ENCODE measurements at places on chromosomes 4 and X.

- no peaks in the 10 kb centered on the region for H3K27me3 ChIP-seq
- no peaks in the 10 kb centered on the region for H3K4me1 ChIP-seq
- peak overlapping the region; percentile 51 for H3K27ac ChIP-seq
- no peak for DNase-seq
- no peak overlapping the region for H3K4me3 ChIP-seq
These were observed 454.2 kb downstream of the GRIA2 start for GRCh38 chr4:157674699-157675098.

GRCh38 chrX:23783589-23784469 lies 856 bp downstream of the SAT1 start:
- H3K4me1 ChIP-seq, result peaks cover 51% of the 10 kb centered on the region
- peak overlapping the region; percentile 73 for H3K27ac ChIP-seq
- no peak for DNase-seq
- peaks cover 15% of the 10 kb centered on the region for H3K36me3 ChIP-seq
- no peaks in the 10 kb centered on the region for H3K27me3 ChIP-seq

- H3K4me3 ChIP-seq, result no peak overlapping the region
- H3K4me1 ChIP-seq, result no peaks in the 10 kb centered on the region
- DNase-seq, result no peak
- H3K27me3 ChIP-seq, result no peaks in the 10 kb centered on the region
These were observed 74.8 kb upstream of the PASD1 start for GRCh38 chrX:151488677-151489076.

DNA sequence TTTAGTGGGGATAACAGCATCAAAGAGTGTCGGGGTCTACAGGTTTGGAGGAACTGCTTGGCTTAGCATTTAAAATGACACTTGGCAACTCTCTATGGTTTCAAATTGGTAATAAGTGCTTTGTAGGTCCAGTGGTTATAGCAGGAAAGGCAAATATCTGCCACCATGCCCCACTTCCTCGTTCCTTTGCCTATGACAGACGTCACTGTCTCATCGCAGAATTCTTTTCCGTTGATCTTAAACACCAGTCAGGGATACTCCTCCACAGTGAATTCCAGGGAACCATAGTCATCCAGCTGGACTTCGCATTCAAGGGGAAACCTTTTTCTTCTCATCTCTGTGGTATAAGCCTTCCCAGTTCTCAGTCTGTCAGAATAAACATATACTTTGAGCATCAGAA lies 319.1 kb downstream of the GPAT3 start:
- DNase-seq, result no peak
- peaks cover 8% of the 10 kb centered on the region for H3K27me3 ChIP-seq
- no peak overlapping the region for H3K4me3 ChIP-seq
- no peaks in the 10 kb centered on the region for H3K36me3 ChIP-seq
- H3K27ac ChIP-seq, result no peak overlapping the region

GRCh38 chrX:98931216-98931615 lies 1478.9 kb downstream of the PCDH19 start:
- H3K27me3 ChIP-seq, result no peaks in the 10 kb centered on the region
- no peak overlapping the region for H3K27ac ChIP-seq
- peaks cover 22% of the 10 kb centered on the region for H3K36me3 ChIP-seq
- H3K4me3 ChIP-seq, result no peak overlapping the region
- H3K4me1 ChIP-seq, result no peaks in the 10 kb centered on the region
- no peak for DNase-seq

- no peak overlapping the region for H3K27ac ChIP-seq
- no peaks in the 10 kb centered on the region for H3K4me1 ChIP-seq
- no peak for DNase-seq
These were observed 336.9 kb downstream of the ZNF674 start for GRCh38 chrX:46208225-46208854.

DNA sequence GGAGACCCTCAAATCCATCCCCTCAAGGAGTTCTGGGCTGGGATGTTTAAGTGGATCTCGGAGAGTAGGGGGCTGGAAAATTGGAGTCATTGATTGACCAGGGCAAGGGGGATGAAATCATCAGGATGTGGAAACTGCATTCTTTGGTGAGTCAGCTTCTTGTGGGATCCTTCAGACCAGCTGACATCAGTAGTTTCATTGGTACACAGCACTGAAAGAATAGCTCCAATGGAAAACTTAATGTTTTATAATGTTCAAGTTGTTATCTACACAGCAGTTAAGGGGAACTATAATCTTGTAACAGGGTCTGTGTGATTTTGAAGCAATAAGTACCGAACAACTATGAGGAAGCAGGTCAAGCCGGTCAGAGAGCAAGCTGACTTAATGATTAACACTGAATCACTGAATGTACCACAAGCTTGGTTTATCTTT lies 506.1 kb downstream of the RPA4 start:
- no peaks in the 10 kb centered on the region for H3K4me1 ChIP-seq
- H3K4me3 ChIP-seq, result no peak overlapping the region
- no peaks in the 10 kb centered on the region for H3K27me3 ChIP-seq
- peaks cover 5% of the 10 kb centered on the region for H3K36me3 ChIP-seq
- H3K27ac ChIP-seq, result no peak overlapping the region

DNA sequence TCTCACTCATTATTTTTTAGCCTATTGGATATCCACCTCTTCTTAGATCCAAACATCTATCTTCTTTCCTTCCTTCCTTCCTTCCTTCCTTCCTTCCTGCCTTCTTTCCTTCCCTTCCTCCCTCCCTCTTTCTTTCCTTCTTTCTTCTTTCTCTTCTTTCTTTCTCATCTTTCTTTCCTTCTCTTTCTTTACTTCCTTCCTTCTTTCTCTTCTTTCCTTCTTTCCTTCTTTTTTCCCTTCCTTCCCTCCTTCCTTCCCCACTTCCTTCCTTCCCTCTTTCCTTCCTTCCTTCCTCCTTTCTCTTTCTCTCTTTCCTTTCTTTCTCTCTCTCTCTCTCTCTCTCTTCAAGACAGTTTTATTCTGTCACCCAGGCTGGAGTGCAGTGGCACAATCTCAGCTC lies 1239.8 kb downstream of the PCDH7 start:
- H3K4me3 ChIP-seq, result no peak overlapping the region
- H3K27me3 ChIP-seq, result no peaks in the 10 kb centered on the region
- H3K27ac ChIP-seq, result no peak overlapping the region

DNA sequence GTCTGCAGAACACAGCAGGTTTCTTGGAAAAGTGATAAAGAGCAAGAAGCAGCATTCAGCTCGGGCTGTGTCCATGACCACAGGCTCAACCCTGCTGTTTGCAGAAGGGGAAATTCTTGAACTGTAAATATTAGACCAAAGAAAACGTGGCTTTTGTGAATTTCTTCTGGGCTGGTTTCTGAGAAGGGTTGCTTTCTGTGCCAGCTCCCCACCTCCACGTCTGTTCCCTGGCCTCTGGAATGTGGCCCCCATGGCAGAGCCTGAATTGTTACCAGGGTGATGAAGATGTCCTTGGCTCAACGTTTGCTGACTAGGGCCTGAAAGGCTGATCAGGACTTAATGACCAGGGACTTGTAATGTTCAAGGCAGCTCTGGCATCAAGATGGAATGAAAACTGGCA lies 116.0 kb downstream of the CPEB2 start:
- peaks cover 4% of the 10 kb centered on the region for H3K36me3 ChIP-seq
- no peaks in the 10 kb centered on the region for H3K27me3 ChIP-seq
- no peak for DNase-seq
- H3K27ac ChIP-seq, result no peak overlapping the region

GRCh38 chr4:176186067-176186466 lies 9.3 kb downstream of the SPATA4 start:
- H3K27ac ChIP-seq, result no peak overlapping the region
- DNase-seq, result no peak
- H3K36me3 ChIP-seq, result no peaks in the 10 kb centered on the region
- H3K4me3 ChIP-seq, result no peak overlapping the region

- no peaks in the 10 kb centered on the region for H3K36me3 ChIP-seq
- DNase-seq, result no peak
- no peak overlapping the region for H3K27ac ChIP-seq
- peaks cover 26% of the 10 kb centered on the region for H3K4me1 ChIP-seq
- H3K4me3 ChIP-seq, result no peak overlapping the region
- no peaks in the 10 kb centered on the region for H3K27me3 ChIP-seq
These were observed 101.1 kb downstream of the ADGRL3 start for GRCh38 chr4:61301271-61301670.

GRCh38 chr4:85861064-85861765 lies 386.3 kb downstream of the ARHGAP24 start:
- H3K36me3 ChIP-seq, result no peaks in the 10 kb centered on the region
- H3K4me1 ChIP-seq, result no peaks in the 10 kb centered on the region
- DNase-seq, result no peak
- H3K27me3 ChIP-seq, result no peaks in the 10 kb centered on the region

DNA sequence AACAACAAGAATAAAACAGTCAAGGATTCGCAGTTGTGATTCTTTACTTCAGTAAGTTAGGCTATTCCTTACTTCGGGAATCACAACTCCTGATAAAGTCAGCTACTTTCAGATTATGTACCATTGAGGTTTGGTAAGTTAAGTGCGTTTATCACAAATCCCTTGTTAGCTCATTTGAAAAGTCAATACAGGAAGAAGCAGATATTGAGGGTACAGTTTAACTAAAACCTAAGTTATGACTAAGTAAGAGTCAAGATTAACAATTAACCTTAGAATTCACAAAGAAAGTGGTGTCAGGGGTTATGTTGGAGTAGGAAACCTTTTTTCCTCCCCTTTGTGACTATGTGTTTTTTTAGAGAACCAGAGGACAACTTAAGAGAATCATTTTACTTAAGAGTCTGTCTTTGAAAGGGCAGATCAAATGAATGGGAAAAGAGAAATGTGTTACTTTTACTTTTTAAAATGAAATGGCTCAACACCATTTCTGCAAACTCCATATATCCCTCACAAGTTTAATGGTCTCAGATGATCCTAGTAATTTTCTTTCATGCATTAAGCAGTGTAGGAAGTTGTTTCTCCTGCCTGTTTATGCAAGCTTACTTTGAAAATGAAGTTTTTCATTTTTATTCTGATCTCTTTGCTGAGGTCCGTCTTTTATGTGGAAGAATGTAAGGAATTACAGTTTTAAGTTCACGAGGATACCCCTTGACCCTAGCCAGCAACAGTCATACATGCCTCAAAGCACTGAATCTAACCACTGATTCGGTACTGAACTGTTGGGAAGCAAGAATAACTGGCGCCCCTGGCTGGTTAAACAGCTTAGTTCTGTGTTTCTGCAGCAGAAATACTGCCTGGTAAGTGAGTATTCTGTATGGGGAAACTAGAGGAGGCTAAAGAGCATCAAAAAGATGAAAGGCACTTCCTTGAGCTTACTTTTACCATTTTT lies 211.7 kb downstream of the SLC4A4 start:
- peaks cover 30% of the 10 kb centered on the region for H3K4me1 ChIP-seq
- no peak for DNase-seq
- no peaks in the 10 kb centered on the region for H3K27me3 ChIP-seq
- H3K36me3 ChIP-seq, result no peaks in the 10 kb centered on the region

GRCh38 chr4:45172636-45173035 lies 446.3 kb upstream of the GNPDA2 start:
- no peaks in the 10 kb centered on the region for H3K27me3 ChIP-seq
- no peaks in the 10 kb centered on the region for H3K4me1 ChIP-seq
- DNase-seq, result no peak
- H3K4me3 ChIP-seq, result no peak overlapping the region
- H3K27ac ChIP-seq, result no peak overlapping the region

GRCh38 chr4:123443401-123444289 lies 47.0 kb downstream of the SPRY1 start:
- DNase-seq, result peak; percentile 12
- peak overlapping the region; percentile 72 for H3K27ac ChIP-seq
- H3K27me3 ChIP-seq, result no peaks in the 10 kb centered on the region
- H3K4me1 ChIP-seq, result peaks cover 56% of the 10 kb centered on the region
- H3K36me3 ChIP-seq, result peaks cover 2% of the 10 kb centered on the region

DNA sequence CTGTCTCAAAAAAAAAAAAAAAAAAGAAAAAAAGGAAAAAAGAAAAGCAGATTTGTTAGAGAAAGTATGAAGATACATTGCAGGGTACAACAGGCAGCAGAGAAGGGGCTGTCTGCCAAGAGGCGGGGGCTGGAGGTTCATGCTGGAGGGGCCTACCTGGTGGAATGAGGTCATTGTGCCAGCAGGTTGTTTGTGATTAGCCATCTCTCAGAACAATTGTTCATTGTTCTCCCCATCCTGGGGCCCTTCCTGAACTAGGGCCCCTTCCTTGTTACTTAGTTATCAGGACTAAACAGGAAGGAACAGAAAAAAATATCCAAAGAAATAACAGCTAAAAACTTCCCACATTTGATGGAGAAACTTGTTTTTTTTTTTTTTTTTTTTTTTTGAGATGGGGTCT lies 14.0 kb upstream of the GPKOW start:
- peaks cover 15% of the 10 kb centered on the region for H3K36me3 ChIP-seq
- H3K27me3 ChIP-seq, result no peaks in the 10 kb centered on the region
- H3K4me1 ChIP-seq, result no peaks in the 10 kb centered on the region
- H3K27ac ChIP-seq, result no peak overlapping the region
- DNase-seq, result no peak

- no peaks in the 10 kb centered on the region for H3K27me3 ChIP-seq
- no peak overlapping the region for H3K27ac ChIP-seq
- H3K36me3 ChIP-seq, result peaks cover 6% of the 10 kb centered on the region
- H3K4me3 ChIP-seq, result no peak overlapping the region
- peaks cover 3% of the 10 kb centered on the region for H3K4me1 ChIP-seq
These were observed 28.2 kb upstream of the CENPU start for GRCh38 chr4:184762100-184762499.

- no peaks in the 10 kb centered on the region for H3K27me3 ChIP-seq
- DNase-seq, result no peak
- no peaks in the 10 kb centered on the region for H3K4me1 ChIP-seq
- H3K4me3 ChIP-seq, result no peak overlapping the region
- no peak overlapping the region for H3K27ac ChIP-seq
These were observed 265.7 kb downstream of the IQCM start for GRCh38 chr4:149549911-149550310.

All from neural crest cell (in vitro differentiated cells).